HT1080 (cell line): ENCODE measurements at places on chromosomes 5 and 9.

DNA sequence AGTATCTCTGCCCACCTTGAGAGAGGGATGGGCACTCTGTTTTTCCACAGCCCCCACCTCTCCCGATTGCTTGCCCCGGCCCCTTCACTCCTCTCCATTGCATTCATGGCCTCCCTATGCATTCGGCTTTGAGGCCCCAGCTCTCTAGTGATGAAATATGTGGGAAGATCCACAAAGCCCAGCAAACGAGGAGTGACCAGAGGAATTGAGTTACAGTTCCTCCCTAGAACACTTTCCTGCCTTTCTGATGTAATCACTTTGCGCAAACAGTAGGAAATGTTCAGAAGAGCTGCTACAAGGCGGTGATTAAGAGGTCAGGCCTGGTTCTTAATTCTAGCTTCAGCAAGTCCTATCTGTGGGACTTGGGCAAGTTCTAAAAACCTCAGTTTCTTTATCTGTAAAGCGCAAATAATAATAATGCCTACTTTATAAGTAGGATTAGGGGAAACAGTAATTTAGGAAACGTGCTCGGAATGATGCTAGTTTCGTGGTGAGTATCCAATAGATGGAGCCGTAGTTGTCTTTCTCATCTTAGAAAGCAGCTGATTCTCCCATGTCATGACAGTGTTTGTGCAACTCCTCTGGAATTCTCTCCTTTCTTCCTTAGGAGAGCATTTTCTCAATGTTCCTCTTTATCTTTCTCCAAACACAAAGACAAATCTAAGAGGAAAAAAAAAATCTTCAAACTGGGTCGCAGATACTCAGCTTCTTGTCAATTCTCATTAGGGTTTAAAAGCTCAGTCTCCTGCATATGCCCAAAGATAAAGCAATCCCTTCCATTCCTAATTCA lies 99.5 kb upstream of the MSX2 start:
- no peak for DNase-seq

GRCh38 chr9:20426019-20426418 lies 196.3 kb downstream of the MLLT3 start:
- no peak for DNase-seq

GRCh38 chr9:135797507-135798262 lies 95.7 kb downstream of the KCNT1 start:
- DNase-seq, result peak; percentile 47

GRCh38 chr5:5103245-5103644 lies 36.9 kb upstream of the ADAMTS16 start:
- peak; percentile 41 for DNase-seq

- DNase-seq, result peak; percentile 91
Measured at GRCh38 chr9:34992376-34992951, 2.9 kb downstream of the DNAJB5 start.

DNA sequence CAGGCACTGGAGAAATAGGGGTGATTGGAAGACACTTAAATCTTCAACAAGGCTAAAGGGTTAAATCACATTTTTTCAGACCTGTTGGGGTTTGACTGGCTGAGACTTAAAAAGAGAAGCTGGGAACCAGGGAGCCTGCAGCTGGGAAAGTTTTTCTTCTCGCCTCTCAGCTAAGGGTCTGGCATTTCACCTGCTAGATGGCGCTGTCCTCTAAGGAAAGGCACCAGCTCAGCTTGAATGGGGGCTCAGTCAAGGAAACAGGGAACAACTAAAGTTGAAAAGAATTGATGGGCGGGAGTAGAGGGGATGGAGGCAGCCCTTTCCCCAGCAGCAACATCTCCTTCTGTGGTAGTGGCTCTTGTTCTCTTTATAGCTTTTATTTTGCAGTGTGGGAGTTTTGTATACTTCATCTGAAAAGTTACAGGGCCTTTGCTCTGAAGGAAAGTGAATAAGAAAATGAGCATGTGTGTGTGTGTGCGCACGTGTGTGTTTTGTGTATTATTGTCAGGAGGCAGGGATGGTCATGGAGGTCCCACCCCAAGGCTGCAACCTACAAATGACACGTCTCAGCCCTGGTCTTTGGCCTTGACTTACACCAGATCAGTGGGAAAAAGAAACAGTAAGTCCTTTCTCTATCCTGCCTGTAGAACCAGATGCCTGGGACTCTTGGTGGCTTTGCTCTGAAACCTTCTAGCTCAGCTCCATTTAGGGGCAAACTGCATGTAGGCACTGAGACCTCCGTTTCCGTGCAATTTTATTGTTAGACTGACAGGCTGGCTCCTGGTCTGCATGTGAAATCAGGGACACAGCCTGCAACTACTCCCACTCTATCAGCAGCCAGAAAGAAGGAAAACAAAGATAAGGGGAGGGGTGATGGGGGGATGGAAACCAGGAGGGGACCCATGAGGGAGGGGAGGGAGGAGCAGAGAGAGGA lies 316.2 kb upstream of the CLINT1 start:
- DNase-seq, result peak; percentile 47

DNA sequence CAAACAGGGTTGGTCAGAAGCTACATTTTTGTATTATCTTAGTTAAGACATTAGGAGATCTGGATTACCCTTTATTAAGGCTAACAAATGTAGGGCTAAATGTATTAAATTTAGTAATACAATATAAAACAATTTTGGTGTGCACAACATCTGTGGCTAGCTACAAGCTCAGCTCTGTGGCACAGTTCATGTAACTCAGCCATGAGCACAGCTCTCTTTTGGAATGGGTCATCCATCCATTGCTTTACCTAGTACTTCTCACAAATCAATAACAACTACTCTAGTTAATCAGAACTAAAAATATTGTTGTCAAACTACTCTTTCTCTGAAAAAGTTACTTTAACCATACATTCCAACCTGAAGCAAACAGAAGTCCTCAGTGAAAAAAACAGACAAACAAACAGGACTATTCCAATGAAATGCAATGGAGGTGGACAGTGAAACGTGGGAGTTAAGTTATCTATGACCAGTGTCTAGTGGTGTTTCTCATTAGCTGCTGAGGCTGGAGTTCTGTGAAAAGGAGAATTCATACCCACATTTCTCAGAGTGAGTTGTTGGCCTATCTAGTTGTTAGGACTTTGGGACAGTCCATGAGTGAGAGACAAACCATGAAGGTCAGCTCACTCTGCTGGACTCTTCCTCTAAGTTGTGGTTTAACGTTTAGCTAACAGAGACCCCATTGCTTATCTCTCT lies 55.1 kb downstream of the PIP5K1B start:
- DNase-seq, result no peak

GRCh38 chr5:153959134-153959957 lies 79.4 kb downstream of the FAM114A2 start:
- peak; percentile 42 for DNase-seq
